Immature natural killer cell (primary cell): ENCODE measurements at places on chromosomes 12 and 14. TPM values are rescaled to one million over a fixed set of nuclear protein-coding genes. Genes with fewer than 3 reads are reported as not detected.

- no peak for DNase-seq
Measured at GRCh38 chr12:52808573-52809160, 5.2 kb downstream of the KRT4 start.

The P3H3 gene
- not detected for polyA plus RNA-seq

The OTOGL gene
- not detected for polyA plus RNA-seq

GRCh38 chr14:85856430-85856829, 326.5 kb downstream of the FLRT2 start:
- DNase-seq, result no peak

DNA sequence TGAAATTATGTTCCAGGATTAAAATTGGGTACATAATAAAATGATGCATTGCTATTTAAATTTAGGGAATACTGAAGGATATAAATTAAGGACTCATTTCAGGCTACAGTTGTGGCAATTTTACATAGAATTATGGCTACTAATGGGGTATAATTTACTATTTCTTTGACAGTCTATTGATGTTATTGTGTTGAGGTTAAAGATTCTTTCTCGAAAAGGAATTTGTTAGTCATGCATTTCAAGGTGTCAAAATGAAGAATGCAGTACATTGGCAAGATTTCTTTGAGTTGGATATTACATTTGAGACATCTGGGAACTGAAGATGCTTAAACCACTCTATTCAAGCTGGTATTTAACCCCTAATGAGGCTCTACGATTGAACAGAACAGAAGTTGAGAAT, 28.3 kb downstream of the SLC5A8 start:
- no peak for DNase-seq

The GLIPR1L2 gene
- not detected for polyA plus RNA-seq

- no peak for DNase-seq
Measured at GRCh38 chr12:3216726-3217682, 139.8 kb downstream of the TSPAN9 start.

GRCh38 chr12:38921025-38921677, 15.8 kb upstream of the CPNE8 start:
- no peak for DNase-seq

The NFE2 gene
- polyA plus RNA-seq, result 3.6 TPM

DNA sequence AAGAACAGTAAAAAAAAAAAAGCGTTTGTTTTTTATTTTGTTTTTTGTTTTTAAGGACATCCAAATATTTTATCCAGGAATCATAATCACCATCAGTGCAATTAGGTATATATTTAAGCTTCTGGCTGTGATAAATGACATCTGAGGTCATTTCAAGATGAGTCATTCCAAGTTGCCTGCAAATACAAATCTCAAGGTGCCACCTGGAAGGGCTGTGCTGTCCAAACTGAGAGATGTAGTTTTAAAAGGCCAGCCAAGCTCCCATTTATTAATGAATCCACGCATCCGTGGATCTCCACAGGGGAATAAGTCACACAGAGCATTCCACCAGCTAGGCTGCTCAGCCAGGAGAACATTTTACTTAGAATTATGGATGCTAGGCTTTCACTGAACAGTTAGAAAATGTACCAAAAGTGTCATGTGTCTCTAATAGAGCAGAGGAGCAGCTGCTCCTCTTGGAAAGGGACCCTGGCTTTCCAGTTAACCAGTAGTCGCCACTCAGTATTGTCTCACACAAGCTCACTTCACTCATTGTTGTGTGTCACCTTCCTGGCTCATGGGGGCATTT, 1151.4 kb upstream of the TMEM132C start:
- DNase-seq, result no peak

DNA sequence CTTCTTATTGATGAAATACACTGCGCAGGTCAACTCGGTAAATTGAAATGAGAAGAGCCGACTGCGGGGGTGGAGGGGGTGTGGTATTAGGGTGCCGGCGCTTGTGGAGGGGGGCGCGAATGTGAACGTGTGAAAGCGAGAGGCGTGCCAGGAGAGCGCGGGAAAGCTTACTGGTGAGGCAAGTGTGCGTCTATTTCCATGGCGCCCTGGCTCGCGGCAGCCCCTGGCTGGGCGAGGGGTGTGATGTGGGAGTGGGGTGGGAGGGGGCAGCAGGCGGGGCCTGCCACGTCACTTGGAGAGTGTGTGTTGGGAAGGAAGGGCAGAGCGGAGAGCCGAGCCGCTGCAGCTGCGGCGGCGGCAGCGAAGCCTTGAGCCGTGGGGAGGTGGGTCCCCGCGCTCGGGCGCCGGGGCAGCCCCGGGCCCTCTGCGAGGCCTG, 88.8 kb downstream of the GALNT8 start:
- no peak for DNase-seq

The CDK4 gene
- polyA plus RNA-seq, result 75.6 TPM

DNA sequence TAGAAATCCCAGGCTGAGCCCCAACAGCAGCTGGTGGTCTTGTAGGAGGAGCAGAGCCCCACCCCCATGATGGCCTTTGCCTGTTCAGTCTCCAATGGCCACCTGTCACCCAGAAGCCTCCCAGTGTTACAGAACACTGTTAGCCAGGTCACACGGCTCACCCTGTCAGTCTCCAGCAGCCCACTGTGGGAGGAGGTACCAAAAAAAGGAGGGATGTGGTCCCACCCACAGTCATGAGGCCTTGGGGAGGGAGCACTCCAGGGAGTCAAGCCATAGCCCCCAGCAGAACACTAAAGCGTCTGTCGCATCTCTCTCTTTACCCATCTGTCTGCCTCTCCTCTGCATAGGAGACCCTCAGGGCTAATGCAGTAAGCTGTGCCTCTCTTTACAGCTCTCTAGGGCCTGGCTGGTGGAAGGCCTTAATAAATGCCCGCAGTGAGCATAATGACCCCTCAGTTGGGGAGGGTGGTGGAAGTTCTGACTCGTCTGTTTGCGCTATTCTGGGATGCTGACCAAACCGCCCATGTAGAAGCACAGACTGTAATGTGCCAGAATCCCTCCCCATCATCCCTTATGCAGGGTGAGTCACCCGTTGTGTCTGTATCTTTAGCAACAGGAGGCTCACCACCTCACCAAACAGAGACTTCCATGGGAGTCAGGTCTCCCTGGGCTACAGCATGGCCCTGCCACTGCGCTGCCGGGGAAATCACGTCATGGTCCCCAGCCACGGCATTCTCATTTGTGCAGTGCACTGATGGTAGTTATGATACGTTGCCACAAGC, 14.6 kb downstream of the C14orf132 start:
- no peak for DNase-seq

DNA sequence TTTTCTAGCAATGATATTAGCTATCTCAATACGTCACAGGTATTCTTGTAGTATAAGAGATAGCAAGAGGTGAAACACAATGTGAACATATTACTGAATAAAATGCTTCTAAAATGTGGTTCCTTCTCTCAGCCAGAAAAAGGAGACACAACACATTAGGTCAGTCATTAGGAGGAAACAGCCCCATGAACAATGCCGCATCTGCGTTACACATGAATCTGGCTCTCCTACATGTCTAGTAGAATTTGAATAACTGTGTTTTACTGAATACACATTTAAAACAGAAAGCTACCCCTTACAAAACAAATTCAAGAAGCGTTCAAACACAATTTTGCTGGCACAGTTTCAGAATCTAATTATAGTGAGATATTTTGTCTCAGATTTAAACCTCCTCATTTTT, 51.6 kb downstream of the EFCAB11 start:
- DNase-seq, result no peak

DNA sequence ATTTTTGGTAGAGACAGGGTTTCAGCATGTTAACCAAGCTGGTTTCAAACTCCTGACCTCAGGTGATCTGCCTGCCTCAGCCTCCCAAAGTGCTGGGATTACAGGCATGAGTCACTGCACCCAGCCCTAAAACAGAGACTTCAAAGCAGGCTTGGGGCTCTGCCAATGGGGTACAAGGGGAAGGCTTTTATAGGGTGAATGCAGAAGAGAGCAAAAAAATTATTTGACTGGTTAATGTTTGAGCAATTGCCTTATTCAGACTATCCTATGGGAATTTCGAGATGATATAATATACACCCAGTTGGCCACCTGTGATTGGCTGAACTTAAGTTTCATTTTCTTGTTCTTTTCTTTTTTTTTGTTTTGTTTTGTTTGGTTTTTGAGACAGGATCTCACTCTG, 31.5 kb upstream of the ACTN1 start:
- no peak for DNase-seq

The MANSC4 gene
- polyA plus RNA-seq, result not detected

DNA sequence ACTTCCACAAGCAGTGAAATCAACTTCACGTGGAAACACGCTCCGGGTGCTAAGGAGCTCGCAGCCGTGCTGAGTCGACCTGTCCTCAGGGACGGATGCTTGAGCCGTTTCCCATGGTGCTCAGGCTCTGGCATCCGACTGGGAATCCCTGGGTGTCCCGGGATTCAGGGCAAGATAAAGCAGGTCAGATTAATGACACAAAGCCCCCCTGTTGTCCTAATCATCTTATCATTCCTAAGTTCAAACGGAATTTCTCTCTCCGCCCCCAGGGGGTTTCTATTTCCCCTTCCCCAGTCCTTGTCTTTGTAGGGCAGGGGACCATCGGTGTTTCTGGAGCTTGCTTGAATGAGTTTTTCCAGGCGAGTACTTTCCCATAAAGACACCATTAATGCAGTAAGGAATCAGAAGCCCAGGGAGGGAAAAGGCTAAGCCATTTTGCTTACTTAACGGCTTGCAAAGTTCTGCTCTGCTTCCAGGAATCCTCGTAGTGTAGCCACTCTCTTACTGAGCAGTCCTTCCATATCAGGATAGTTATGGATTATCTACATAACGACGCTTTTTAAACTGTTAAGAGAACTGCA, 116.5 kb downstream of the TMEM132C start:
- DNase-seq, result no peak

The FAM161B gene
- 0.91 TPM for polyA plus RNA-seq

- DNase-seq, result no peak
Measured at GRCh38 chr12:52528641-52529143, 8.5 kb upstream of the KRT5 start.

DNA sequence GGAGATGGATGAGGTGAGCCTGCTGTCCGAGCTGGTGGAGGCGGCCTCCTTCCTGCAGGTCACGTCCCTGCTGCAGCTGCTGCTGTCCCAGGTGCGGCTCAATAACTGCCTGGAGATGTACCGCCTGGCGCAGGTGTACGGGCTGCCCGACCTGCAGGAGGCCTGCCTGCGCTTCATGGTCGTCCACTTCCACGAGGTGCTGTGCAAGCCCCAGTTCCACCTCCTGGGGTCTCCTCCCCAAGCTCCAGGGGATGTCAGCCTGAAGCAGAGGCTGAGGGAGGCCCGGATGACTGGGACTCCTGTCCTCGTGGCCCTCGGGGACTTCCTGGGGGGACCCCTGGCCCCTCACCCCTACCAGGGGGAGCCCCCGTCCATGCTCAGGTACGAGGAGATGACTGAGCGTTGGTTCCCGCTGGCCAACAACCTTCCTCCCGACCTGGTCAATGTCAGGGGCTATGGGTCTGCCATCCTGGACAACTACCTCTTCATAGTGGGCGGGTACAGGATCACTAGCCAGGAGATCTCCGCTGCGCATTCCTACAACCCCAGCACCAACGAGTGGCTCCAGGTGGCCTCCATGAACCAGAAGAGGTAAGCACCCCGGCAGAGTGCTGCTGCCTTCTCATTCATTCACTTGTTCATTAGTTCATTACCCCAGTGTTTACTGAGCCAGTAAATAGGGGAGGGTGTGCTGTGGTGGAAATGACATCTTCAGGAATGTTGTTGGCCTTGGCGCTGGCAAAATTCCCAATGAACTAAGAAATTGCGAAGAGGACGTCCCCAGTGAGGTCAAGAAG, 774 bp upstream of the MANSC4 start:
- DNase-seq, result no peak

The ATG2B gene
- 3.2 TPM for polyA plus RNA-seq

The PRKD1 gene
- polyA plus RNA-seq, result not detected

DNA sequence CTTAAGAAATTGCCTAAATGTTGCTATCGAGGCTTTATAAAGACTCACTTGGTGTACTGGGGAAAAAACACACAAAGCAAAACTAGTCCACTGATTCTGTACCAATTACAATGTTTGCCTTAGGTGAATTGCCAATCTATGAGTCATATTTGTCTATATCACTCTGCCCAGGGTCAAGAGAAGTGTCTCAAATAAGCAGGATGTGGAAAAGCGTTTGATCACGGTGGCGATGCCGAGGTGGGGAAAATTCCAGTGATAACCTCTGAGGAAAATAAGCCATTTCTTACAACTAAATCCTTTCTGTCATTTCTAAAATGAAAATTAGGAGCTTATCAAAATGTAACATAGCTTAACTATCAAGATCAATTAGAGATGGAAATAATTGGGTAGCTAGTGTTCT, 148.6 kb upstream of the DIO3 start:
- DNase-seq, result no peak

GRCh38 chr14:47442211-47442610, 233.2 kb downstream of the MDGA2 start:
- DNase-seq, result no peak

- DNase-seq, result peak; percentile 86
Measured at GRCh38 chr14:105489542-105490266, 1.3 kb upstream of the TEDC1 start.

The GPR137C gene
- polyA plus RNA-seq, result not detected

GRCh38 chr12:48811437-48812090, 6.7 kb upstream of the CACNB3 start:
- no peak for DNase-seq

GRCh38 chr12:57072661-57073060, 5.9 kb downstream of the NEMP1 start:
- DNase-seq, result no peak

The LRP1 gene
- polyA plus RNA-seq, result 0.08 TPM

- DNase-seq, result no peak
Measured at GRCh38 chr14:101480747-101481530, 80.4 kb upstream of the DIO3 start.

The UBE2N gene
- polyA plus RNA-seq, result 193 TPM

The SMIM41 gene
- polyA plus RNA-seq, result not detected
